Activated CD4-positive, alpha-beta T cell treated with anti-CD3 and anti-CD28 coated beads for 1 hour (primary cell): ENCODE measurements at places on chromosomes 11 and 22.

DNA sequence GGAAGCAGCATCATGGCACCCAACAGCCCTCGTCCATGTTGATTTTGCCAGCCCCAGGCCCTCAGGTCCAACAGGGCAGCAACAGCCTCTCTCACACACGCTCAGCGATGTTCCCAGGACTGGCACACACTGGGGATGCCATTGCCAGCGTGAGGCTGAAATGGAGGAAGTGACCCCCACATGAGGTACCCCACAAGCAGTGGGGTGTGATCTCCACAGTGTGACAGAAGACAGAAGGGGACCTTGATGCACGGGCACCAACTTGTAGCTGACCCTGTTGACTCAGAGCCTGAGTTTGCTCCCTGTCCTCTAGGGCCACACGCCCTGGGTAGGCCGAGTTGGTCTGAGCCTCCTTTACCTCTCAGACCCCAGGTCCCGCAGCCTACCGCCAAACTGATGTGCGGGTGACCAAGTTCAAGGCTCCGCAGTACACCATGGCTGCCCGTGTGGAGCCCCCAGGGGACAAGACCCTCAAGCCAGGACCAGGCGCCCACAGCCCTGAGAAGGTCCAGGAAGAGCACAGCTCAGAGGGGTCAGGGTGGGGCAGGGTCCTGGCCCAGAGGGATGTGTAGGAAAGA lies 6.2 kb downstream of the SCGB1C1 start:
- DNase-seq = peak; percentile 7

GRCh38 chr11:76736266-76736665 lies 46.9 kb upstream of the TSKU start:
- DNase-seq = no peak

DNA sequence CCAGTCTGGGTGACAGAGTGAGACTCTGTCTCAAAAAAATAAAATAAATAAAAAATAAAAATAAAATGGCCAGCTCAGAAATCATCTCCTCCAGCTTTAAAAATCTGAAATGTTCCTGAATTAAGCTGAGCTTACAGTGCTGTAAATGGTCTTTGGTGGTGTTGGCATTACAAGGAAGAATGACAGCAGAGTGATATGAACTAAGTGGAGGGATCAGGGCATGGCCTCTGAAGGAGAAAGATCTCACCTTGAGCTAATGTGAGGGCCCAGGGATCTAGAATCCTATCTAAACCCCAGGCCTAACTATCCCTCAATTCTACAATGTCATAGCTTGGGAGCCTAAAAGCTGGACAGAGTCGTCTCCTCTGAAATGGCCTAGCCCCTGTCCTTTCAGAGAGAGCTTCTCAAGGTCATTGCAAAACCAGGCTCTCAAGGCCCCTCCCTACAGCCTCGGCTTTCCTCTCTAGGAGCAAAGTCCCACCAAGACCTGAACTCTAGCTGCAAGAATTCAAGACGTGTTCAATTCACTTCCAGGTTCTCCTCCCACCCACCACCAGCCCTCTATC lies 345.4 kb downstream of the BUD13 start:
- DNase-seq = no peak

GRCh38 chr11:16605389-16605893 lies 133.0 kb upstream of the C11orf58 start:
- DNase-seq = no peak

- DNase-seq = no peak
These were observed 20.9 kb downstream of the ST14 start for GRCh38 chr11:130180491-130180890.

DNA sequence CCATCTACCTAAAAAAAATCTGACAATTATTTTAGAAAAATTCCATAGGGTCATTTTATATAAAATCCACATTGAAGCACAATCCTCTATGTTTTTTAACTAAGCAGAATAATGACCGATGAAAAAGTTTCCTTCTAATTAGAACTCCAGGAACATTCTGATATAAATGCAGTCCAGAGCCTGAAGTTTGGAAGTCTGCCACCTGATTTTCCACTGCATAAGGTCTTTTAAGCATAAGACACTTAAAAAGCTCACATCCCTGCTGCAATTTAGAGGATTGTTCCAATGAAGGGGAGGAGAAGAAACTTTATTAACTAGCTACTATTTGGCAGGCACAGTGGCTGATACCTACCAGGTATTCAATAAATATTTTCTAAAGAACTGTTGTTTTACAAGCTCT lies 570.3 kb upstream of the ANO5 start:
- DNase-seq = no peak

DNA sequence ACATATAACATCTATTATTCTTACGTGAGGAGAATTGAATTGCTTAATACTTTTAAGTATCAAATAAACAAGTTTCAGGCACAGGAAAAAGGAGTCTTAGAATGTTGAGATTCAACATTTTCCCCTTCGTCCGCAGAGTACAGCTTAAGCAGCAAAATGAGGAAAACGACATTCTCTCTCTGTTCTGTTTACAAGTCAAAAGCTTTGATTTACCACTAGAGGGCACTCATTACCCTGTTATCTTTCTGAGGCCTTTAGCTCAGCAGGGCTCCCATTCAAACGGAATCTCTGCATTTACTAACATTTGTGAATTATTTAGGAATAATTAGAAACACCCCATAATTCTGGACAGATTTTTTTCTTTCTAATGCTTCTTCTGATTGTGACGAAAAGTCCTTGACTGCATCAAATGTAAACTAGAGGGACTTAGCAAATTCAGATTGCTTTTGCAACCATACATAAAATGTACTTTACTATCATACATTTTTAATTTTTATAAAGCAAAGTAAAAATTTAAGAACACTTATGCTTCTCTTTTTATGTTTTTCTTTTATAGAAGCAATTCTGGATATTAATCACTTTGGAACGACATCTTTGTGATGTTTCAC lies 75.0 kb downstream of the JRKL start:
- no peak for DNase-seq

DNA sequence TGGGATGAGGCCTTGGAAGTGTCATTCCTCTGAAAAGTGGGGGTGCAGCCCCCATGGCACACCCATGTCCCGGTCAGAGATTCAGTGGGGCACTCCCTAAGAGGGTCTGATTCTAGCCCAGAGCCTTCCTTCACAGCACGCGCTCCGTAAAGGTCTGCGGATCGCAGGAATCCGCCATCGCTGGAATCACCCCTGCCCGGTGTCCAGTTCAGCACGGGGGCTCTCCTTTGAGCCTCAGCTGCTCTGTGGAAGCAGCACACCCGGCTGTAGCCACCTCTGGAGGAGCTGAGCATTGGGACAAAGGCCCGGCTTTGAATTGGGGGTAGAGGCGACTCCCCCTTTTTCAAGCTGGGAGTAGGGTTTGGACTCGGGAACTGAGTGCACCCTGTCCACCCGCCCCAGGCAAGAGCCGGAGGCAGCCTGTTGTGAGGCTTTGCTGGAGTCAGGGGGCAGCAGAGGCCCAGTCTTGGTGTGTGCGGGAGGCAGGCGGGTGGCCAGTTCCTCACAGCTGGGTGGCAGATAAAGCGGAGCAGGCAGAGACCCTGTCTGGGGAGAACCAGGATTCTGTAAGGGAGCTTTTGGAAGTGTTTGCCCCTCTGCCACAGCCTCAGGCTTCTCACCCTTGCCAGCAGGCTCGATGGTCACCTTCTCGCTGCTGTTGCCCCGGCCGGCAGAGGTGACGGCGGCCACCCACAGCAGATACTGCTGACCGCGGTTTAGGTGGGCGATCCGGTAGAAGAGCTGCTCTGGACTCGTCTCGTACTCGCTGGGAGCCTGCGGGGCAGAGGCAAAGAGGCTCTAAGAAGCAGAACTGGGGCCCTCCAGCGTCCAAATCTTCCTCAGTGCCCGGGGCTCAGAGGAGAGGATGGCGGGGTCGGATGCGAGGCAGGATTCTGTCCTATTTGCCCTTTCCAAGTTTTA lies 115.9 kb downstream of the CEP164 start:
- no peak for DNase-seq

DNA sequence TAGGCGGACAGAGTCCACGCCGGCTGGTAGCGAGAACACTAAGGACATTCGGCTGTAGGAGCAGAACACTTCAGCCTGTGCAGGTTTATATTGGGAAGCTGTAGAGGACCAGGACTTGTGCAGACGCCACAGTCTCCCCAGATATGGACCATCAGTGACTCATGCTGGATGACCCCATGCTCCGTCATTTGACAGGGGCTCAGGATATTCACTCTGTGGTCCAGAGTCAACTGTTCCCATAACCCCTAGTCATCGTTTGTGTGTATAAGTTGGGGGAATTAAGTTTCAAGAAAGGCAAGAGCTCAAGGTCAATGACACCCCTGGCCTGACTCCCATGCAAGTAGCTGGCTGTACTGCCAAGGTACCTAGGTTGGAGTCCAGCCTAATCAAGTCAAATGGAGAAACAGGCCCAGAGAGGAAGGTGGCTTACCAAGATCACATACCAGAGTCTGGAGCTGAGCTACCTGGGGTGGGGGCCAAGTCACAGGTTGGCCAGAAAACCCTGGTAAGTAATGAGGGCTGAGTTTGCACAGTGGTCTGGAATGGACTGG lies 17.2 kb downstream of the P2RY2 start:
- no peak for DNase-seq

GRCh38 chr11:66287889-66288670 lies 863 bp downstream of the YIF1A start:
- no peak for DNase-seq

DNA sequence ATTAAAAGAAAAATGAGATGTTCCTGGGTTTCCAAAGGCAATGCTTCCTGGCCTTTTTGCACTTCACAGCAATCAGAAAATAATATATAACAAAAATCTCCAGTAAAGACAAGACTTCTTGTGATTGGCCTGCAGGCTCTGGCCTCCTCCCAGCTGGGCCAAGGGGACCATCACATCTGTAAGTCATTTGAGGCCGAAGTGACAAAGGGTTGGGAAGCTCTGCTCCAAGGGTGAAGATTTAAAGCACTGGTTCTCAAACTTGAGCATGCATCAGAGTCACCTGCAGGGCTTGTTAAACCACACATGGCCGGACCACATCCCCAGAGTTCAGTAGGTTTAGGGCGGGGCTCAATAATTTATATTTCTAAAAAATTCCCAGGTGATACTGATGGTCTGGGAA lies 32.1 kb downstream of the ARFGAP2 start:
- DNase-seq = no peak

DNA sequence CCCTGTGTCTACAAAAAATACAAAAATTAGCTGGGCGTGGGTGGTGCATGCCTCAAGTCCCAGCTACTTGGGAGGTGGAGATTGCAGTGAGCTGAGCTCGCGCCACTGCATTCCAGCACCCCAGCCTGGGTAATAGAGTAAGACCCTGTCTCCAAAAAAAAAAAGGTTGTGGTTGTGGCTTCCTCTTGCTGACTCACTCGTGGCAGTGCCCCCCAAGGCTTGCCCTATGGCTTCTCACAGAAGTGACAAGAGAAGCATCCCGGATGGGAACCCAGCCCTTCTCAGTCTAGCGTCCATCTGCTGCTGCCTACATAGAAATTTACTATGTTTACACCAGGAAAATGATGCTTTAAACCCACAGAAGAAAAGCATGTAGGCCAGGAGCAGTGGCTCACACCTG lies 68.5 kb upstream of the PITPNB start:
- DNase-seq = no peak

GRCh38 chr11:64947208-64947814 lies 11.6 kb upstream of the GPHA2 start:
- DNase-seq = no peak

DNA sequence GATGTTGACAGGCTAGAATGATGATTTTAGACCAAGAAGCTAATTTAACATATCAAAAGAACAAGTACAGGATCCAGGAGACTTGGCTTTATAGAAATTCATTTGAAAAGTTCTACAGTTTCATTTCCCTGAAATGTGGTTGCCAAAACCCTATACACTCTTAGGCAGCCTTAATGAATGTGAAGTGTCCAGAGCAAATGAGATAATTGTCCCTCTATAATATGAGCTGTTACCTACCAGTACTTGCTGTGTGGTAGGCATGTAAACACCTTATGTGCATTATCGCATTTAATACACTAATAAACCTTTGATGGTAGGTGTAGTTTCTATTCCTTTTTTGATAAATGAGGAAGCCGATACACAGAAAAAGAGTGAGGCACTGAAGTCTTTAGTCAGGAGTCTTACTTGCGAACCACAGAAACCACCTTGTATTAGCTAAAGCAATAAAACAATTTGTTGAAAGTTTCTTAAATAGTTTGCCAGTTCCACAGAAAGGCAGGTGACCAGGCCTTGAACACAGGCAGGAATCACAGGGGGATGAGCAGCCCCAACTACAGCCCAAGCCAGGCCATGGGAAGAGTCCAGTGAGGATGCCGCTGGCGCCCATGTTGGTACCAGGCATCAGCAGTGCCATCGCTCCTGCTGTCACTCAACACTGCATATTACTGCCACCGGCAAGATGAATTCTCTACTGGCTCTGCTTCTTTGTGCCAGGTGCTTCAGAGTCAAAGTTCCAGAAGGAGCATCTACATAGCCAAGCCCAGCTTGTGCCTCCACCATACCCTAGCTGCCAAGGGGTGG lies 81.7 kb downstream of the SWAP70 start:
- DNase-seq = no peak

GRCh38 chr11:125404811-125405790 lies 91.0 kb downstream of the FEZ1 start:
- DNase-seq = peak; percentile 50

GRCh38 chr11:112590764-112591163 lies 330.1 kb upstream of the PLET1 start:
- no peak for DNase-seq

GRCh38 chr11:65695459-65696241 lies 16.4 kb upstream of the KAT5 start:
- no peak for DNase-seq

GRCh38 chr11:65291613-65292012 lies 23.1 kb upstream of the CDC42EP2 start:
- no peak for DNase-seq

GRCh38 chr11:112274007-112274783 lies 13.5 kb upstream of the PLET1 start:
- DNase-seq = no peak

DNA sequence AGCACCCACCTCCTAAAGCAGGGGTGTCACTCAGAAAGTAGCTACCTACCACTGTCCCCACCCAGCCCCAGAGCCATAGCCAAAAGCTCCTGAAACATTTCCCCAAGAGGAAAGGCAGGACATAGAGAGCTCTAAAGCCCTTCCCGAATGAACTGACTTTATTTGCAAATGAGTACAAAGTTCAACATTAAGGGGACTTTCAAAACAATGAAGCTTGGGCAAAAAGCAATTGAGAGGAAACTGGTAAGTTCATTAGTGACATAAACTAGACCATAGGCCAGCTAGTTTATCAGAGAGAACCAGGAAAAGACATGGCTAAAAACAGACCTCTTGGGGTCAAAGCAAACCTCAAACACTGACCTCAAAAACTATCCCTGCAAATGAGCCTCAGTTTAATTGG lies 72.7 kb downstream of the IGLL5 start:
- no peak for DNase-seq

- no peak for DNase-seq
These were observed 123.3 kb upstream of the RCN1 start for GRCh38 chr11:31967404-31968130.

- no peak for DNase-seq
These were observed 82.9 kb downstream of the MIAT start for GRCh38 chr22:26740253-26740652.

- no peak for DNase-seq
These were observed 526.0 kb downstream of the ETS1 start for GRCh38 chr11:128061281-128061871.

- no peak for DNase-seq
These were observed 4.9 kb downstream of the LRRC75B start for GRCh38 chr22:24587948-24588347.

GRCh38 chr11:20368438-20368837 lies 4.9 kb downstream of the HTATIP2 start:
- DNase-seq = no peak
